ENCODE measurements at places on chromosomes 16 and 17.

DNA sequence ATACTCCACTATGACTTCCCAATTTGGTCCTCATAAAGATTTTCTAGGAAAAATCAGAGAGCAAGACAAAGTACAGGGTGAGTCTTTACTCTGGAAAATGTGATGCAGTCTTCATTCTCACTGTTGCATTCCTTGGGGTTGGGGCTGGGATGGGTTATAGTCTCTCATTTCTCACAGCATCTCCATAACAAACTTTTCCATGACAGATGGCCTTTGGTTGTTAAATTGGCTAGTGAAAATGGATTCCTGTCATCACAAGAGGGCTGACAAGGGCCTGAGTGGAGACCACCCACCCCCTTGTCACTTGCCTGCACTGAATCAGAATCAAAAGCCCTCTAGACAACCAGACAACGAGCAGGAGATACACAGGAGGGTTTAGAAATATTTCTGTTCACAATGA, 174.6 kb downstream of the AATF start:
- no peak for DNase-seq

DNA sequence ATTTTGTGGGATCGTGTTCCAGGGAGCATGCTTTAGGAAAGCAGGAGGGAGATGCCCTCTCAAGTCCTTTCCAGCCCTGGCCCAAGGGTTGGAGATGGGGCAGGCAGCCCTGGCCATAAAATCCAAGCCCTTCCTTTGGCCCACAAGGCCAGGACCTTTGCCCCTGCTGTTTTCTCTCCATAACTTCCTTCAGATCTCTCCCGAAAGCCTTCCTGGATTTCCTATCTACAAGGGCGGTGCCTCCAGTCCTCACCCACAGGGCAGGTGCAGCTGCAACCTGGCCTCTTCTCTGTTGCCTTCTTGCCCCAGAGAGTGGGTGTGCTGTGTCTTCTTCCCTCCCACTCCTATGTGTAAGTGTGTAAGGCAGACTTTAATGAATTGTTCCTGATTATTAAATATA, 8.5 kb upstream of the PDP2 start:
- no peak for DNase-seq

GRCh38 chr16:8931859-8932258, 31.8 kb downstream of the USP7 start:
- DNase-seq, result no peak

DNA sequence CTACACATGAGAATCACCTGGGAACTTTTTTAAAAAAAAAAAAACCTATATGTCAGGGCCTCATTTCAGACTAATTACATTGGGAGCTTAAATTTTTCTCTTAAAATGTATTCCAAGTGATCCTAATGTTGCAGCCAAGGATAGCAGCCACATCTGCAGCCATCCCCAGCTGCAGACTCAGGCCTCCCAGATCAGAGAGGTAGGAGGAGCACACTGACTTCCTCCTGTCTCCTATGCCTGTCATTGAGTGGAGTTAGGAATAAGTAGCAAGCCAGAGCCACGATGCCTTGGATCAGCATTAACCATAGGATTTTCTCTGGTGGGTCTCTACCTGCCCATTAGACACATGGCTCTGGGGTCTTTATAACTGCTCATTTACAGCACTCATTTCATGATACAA, 463.5 kb downstream of the HS3ST4 start:
- no peak for DNase-seq

DNA sequence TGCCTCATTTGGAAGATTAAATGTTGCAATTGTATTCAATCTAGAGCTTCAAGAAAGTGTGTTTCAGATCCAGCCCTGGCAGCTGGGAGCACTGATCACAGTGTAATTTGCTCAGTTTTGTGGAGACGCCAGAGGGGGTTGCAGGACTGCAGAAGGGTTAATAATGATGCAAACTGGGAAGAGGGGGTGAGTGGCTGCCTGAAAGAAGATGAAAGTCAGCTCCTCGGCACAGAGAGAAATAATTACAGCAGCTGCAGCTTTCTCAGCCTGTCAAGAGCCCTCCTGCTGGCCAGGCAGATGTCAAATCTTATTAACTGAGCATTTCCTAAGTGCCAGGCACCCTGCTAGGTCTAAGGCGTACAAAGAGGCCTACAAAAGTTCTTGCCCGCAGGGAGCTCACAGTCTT, 97.7 kb downstream of the ZNF18 start:
- DNase-seq, result no peak

DNA sequence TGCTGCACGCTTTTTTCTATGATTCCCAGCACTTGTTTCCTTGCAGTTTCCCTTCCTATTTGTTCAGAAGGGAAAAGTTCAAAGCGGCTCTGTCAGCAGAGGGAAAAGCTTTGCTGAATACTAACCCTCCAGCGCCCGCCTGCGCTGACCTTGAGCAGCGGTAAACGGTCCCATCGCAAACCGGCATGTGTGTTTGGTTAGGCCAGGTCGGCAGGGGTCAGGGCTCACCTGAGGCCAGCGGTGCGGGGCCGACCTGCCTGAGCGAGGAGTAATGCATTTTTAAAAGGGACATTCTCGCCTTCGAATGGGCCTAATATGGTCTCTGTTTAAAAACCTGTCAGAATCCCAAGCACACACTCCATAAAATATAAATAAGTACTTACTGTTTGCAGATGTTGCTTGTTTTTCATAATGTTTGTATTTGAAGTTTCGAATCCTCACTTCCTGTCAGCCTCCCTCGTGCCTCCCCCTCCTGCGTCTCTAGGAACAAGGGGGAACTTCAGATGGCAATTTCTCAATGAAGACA, 110.1 kb downstream of the IRX3 start:
- no peak for DNase-seq
